Stimulated activated CD4-positive, alpha-beta T cell treated with anti-CD3 and anti-CD28 coated beads, Interleukin-4, amount 100 ng/mL, for 24 hours (primary cell): ENCODE measurements at places on chromosomes 12 and 14.

DNA sequence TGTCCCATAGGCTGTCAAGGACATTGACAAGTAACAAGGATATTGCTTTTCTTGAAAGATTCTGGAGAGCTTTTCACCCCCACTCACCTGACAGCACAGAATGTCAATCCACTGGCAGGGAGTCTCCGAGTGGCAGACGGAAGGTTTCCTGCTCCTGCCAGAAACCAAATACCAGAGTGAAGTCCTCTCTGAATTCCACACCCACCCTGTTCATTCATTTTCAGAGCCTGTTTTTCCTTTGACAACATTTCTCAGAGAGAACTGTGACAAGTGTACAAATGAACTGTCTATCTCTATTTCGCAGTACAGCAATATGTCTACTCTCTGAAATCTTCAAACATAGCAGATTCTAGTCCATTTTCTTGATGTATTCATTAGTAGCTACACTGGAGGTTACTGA is 26.2 kb upstream of the BICD1 start:
- no peak for DNase-seq

DNA sequence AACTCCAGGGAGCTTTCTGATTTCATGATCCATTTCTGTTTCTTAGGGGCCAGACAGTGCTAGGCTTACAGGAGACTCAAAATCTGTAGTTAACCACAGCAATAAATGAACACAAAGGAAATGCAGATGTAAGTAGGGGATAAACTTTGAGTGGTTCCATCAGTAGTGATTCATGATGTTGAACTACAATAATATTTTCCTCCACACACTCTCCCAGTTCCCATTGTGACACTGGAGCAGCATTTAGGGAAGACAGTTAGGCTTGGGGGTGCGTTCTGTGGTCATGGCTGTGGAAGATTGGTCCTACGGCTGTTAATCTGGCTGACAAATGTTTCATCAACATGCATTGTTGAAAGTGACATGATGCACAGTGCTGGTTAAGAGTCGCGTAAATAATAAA is 66.9 kb downstream of the HMGA2 start:
- DNase-seq: no peak

DNA sequence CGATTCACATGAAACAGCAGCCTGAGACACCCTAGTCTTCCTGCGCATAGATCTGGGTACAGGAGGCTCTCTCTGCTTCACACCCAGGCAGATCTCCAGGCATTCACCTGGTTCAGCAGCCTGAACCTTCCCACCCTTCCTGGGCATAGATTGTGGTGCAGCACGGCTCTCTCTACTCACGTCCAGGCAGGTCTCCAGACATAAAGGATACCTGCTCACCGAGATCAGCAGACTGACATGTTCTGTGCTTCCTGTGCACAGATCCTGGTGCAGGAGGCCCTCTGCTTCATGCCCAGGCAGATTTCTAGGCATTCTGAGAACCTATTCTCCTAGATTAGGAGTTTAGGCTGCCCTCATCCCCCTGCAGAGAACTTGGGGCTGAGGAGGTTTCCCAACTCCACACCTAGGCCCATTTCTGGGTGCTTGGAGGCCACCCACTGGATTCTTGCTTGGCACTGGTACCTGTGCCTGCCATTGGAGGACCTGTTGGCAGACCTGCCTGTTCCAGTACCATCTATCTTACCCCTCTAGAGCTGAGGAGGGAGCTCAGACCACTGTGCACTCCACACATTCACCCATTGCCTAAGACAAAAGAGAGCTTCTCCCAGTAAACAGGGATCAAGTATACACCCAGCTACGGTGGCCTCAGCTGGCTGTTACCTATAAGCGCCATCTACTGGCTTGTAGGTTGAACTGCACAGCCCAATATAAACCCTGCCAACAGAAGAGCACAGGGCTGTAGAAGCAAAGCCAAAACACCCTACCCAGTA is 28.0 kb upstream of the GARIN6 start:
- no peak for DNase-seq

DNA sequence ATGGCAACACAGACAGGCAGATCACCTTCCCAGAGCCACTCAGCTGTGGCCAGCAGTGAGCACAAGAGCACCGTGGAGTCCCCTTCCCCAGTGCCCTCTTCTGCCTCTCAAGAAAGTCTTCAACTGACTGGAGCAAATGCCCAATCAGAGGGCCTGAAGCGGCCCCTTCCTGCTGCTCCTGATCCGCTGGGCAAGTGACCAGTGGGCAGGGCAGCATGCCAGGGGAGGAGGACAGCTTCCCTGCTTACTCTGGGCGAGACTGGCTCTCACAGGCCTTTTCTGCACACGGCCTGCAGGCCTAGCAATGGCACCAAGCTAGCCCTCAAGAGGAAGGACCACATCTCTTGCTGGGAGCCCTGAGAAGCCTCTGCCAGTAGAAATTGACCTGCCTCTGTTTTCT is 890 bp downstream of the KRT71 start:
- no peak for DNase-seq

- DNase-seq: peak; percentile 10
Observed at GRCh38 chr12:68871921-68872320, 61.0 kb downstream of the CPM start.

GRCh38 chr12:33180918-33181317 is 258.7 kb downstream of the SYT10 start:
- DNase-seq: no peak

DNA sequence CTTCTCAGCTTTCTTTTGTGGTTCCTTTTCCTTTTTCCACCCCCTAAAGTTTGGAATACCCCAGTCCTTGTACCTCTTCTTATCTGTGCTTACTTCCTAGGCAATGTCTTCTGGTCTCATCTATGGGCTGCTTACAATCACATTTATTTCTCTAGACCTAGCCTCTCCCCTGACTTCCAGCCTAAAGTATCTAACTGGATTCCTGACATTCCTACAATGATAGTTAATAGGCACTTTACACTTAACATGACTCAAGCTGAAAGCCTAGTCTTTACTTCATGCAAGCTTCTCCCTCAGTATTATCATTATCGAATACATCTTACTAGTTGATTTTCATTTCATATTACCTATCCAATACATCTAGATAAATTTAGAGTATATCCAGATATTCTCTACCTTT is 21.2 kb downstream of the CLECL1 start:
- DNase-seq: no peak

- DNase-seq: peak; percentile 71
Observed at GRCh38 chr14:105093431-105094192, 28.4 kb upstream of the GPR132 start.

DNA sequence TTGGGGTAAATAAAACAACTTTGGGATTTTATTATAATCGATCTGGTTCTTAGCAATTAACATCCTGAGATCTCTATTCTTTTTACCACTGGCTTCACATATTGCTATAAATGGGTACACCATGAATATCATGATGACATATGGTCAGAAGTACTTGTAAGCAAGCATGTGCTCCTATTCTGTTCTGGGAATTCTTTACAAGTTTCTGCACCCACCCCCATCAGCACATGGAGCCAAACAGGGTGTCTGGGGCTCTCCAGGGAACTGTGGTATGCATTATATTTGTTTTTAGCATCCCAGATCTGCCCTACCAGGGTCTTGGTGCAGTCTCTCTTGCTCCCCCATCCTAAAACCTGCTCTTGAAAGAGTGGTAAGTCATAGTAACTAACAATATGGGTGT is 31.3 kb downstream of the DMAC2L start:
- no peak for DNase-seq

DNA sequence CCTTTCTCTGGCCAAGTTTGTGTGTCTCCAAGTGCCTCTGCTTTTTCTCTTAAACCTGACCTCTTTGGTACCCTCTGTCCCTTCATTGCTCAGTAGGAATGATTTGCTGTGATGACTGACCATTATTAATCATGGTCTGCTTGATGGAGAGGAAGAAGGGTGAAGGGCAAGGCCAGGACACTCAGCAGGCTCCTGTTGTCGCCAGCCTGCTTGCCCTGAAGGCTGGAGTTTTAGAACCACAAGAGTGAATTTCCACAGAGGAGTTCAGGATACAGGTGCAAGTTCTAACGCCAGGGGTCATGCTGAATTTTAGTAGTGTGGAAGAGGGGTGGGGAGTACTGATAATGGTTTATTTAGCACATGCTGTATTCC is 2.8 kb upstream of the ITGA5 start:
- DNase-seq: no peak

- no peak for DNase-seq
Observed at GRCh38 chr14:24367514-24368211, at the start of gene NFATC4. TSS of gene NFATC4 (plus strand) at chr14:24368184. CDS start at chr14:24368341, 157 bp downstream.

GRCh38 chr12:81039231-81039630 is 38.6 kb upstream of the ACSS3 start:
- no peak for DNase-seq

DNA sequence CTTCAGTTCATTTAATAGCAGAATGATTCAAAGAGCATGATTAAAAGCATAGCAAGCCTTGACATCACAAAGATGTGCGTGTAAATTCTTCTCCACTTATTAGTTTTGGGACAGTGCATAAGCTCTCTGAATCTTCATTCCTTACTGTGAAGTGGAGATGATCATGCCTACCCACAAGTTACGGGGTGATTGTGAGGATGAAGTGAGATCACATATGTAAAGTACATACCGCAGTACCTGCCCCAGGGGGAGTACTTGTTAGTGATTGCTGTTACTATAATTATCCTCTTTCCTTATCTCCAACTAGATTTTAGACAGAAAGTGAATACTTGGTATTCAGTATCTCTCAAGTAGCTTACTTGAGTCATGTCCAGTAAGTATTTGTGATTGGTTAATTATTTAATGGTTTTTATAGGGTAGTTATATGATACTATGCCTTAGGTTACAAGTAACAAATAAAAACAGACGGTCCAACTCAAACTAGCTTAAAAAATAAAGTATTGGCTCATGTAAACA is 6.0 kb downstream of the RAD9B start:
- no peak for DNase-seq

GRCh38 chr12:108784270-108784669 is 53.0 kb upstream of the CORO1C start:
- DNase-seq: no peak

- no peak for DNase-seq
Observed at GRCh38 chr12:15662303-15662980, 126.7 kb downstream of the EPS8 start.

DNA sequence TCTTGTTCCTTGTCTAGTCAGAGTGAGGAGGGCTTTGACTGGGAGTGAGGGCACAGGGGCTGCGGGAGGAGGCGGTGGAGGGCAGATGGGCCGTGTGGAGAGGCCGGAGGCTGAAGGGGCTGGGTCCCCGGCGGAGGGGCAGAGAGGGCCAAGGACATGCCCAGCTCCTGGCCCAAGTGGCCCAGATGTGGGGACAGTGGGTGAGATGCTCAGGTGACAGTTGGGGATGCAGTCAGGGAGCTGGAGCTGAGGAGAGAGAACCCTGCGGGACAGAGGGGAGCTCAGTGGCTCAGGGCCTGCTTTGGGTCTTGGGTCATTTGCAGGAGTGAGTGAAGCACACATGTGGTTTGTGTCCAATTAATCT is 26.5 kb upstream of the PLD4 start:
- no peak for DNase-seq

DNA sequence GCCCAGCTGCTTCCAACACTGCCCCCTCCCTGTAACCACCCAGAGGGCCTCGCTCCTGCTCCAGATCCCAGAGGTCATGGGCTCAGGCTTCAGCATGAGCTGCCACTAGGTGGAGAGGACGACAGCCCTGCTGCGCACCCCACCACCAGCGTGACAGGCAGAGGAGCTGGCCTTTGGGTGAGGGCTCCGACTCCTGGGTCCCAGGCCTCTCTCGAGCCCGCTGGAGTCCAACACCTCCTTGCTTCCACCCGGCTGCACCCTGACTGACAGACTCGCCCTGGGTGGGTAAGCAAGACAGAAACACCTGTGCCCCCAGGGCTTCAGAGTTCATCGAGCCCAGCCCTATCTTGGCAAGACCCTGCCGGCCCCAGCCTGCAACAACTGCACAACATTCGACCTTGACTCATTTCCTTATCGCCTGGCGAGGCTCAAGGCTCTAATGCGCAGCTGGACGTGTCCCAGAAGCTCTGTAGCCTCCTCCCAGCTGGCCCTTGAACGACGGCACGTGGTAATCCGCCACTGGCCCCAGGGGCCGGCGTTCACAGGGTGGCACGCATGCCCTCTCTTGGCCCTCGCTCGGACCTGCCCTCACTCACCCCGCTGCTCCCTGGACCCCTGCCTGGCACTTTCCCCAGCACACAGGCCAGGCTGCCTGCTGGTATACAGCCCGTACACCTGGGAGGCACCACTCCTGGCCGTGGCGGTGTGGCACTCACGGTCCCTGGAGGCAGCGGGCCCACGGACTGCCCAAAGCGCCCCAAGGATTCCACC is 28.0 kb downstream of the VPS37B start:
- no peak for DNase-seq

GRCh38 chr12:6074427-6074826 is 50.0 kb downstream of the VWF start:
- DNase-seq: no peak

DNA sequence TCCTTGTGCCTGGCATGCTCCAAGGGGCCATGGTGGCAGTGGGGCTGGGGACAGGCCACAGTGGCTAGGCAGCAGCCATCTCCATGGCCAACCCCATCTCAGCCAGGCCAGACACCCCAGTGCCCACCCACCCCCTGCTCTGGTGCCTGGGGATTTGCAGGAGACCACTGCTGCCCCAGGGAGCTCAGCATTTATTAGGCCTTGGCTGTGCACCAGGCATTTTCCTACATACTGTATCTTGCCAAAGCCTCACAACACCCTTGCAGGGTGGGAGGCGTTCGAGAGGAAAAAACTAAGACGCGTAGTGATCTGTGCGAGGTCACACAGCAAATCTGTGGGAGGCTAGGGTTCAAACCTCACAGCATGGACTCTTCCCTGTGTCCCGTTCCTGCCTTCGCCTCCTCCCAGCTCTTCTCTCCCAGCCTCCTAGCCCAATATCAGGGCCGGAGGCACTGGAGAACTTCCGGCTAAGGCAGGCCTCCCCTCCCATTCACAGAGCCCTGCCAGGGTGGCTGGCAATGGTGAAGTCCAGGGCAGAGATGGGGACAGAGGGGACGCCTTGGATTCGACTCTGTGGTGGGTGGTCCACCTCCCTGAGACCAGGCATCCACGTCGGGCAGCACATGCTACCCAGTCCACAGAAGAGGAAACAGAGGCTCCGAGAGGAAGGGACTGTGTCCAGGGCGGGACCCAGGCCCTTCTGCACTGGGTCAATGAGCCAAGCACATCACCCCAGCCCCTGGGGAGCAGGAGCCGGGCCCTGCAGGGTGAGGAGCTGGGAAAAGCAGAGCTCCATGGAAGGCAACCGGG is 57.4 kb downstream of the FAM222A start:
- DNase-seq: no peak

GRCh38 chr12:11014234-11014633 is 8.2 kb downstream of the TAS2R19 start:
- no peak for DNase-seq

DNA sequence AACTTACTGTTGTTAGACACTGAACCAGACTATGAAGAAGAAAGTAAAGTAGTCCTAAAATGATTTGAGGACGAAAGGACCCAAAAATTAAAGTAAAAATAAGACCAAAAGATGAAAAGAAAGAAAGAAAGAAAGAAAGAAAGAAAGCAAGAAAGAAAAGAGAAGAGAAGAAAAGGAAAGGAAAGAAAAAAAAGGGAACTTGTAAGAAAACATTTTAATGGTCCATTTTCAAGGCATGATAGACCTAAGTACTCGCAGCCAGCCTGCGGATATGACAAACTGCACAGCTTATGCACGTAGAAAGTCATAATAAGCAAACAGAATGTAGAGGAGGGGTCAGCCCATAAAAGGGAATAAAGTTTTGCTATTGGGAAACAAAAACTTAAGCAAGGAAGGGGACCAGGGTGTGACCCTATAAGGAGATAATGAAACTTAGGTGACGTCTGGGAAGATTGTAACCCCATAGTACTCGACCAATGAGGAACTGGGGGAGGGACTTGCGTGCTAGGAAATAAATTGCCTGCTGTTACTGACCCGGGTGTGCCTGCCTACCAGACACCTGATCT is 59.7 kb downstream of the APOBEC1 start:
- DNase-seq: no peak
